ENCODE measurements at places on chromosomes 13 and 19. TPM values are rescaled to one million over a fixed set of nuclear protein-coding genes. Genes with fewer than 3 reads are reported as not detected.

IFNL1 gene
- polyA plus RNA-seq, result not detected

ANO8 gene
- not detected for polyA plus RNA-seq

WDR88 gene
- polyA plus RNA-seq, result 0.13 TPM

COL4A2 gene
- not detected for polyA plus RNA-seq

NOVA2 gene
- polyA plus RNA-seq, result not detected

All from IgD-negative memory B cell (primary cell).